ENCODE measurements at places on chromosomes 6 and 20.
A peak's percentile ranks its signal among the peaks of the same experiment; 100 is the strongest.

DNA sequence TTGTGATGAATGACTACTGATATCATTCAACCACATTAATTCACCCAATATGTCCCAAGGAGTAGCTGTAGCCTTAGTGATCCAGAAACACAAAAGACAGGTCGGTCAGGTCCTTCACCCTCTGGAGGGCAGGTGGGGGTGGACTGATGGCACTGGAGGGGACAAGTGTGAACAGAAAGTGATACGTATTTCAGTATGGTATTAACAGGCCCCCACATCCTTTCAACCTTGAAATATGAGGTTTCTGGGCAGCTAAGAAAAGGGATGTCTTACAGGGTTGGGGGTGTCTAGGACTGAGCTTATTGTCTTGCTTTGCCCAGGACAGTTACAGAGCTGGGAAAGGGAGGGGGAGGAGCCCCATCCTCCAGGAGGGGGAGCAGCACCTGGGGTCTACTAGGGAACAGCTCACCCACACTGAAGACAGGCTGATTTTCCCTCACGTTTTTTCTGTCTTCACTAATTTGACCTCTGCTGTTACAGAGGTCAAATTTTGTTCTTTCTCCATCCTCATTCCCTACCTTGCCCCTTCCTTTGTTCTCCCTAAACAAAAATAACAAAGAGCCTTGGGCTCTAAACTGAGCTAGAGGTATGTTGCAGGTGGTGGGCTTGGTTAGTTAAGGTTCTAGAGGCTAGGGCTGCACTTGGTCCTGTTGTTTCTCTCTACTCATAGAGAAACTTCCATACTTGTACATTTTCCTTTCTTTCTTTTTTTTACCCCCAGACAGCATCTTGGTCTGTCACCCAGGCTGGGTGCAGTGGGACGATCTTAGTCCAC lies 38.0 kb upstream of the EEF1A1 start:
- no peak for DNase-seq

DNA sequence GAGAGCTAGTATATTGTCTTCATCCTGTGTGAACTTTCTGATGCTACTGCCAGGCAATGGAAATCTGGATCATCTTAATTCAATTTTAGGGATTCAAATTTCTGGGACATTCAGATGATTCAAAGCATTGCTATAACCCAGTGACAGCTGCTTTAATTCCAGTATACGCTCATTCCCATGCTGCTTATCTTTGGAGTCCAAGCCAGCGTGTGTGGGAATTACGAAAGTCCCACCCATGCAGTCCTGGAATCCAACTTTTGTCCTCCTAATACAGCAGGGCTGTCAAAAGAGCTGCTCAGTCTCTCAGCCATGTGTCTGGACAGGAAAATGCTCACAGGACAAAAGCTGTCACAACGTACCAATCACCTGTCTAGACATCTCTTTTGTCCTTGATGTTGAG lies 219.8 kb downstream of the LAMA2 start:
- DNase-seq = no peak

DNA sequence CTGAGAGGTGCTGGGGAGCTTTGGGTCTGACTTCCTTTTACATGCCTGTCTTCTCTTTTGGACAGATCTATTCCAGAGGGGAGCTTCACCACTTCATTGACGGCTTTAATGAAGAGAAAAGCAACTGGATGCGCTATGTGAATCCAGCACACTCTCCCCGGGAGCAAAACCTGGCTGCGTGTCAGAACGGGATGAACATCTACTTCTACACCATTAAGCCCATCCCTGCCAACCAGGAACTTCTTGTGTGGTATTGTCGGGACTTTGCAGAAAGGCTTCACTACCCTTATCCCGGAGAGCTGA lies 13.1 kb downstream of the PRDM1 start:
- DNase-seq = no peak

DNA sequence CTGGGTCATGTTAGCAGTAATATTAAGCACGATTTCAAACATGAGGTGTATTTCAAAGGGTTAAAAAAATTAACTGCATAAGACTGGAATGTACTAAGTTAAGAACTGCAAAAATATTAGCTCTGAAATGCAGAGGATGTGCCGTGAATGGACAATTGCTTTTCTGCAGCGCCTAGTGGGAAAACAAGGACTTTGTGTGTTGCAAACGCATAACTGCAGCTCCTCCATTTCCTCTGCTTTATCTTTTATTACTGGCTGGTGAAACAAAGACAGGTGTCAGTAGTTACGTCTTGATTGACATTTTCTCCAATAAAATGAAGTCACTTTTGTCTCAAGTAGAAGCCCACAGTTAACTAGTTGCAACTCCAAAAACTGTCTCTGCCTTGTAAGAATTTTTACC lies 1.7 kb downstream of the PDE7B start:
- DNase-seq = no peak

- DNase-seq = peak; percentile 56
Measured at GRCh38 chr6:3457710-3458602, 1.1 kb upstream of the SLC22A23 start.

DNA sequence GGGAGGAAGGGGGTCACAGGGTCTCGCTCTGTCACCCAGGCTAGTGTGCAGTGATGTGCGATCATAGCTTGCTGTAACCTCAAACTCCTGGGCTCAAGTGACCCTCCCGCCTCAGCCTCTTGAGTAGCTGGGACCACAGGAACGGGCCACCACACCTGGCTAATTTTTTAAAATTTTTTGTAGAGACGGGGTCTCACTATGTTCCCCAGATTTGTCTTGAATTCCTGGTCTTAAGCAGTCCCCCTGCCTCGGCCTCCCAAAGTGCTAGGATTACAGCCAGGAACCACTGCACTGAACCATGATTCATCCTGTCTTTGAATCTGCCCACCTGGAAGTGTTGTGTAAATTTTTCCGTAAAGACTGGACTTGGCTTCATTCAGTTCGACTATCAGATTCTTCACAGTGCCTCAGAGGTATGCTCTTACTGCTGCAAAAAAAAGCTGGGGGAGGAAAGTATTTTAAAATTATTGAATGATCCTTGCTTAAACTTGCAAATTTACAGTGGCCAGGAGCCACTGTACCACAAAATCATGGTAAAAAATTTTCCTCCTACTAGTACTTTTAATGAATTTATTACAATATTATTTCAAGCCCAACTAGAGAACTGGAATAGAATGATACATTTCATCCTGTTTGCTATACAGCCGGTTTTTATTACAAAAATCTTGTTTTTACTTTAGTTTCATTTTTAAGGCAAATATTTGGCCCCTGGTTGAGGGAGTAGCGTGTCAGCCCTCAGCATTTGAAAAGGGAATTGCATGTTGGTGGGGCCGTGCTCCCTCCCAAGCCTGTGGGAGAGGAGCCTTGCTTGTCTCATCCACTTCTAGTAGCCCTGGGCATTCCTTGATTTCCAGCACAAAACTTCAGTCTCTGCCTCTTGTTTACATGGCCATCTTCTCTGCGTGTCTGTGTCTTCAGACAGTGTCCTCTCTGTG lies 202.5 kb upstream of the SGK1 start:
- DNase-seq = no peak

DNA sequence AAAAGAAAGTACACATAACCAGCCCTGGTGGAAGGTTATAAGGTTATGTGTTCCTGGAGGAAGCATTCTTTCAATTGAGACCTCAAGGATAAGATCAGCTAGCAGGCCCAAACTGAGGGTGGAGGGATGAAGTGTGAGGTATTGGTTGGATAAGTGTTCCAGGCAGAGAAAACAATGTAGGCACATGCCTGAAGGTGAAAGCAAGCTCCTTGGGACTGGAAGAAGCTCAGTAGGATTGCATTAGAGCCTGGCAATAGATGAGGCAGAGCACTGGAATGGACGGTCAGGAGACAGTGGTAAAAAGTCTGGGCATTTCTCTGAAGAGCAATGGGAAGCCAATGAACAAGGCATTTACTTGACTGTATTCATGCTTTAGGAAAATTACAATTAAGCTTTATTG lies 89.9 kb upstream of the SHLD1 start:
- no peak for DNase-seq

GRCh38 chr20:9417665-9418064 lies 96.7 kb upstream of the LAMP5 start:
- DNase-seq = no peak

DNA sequence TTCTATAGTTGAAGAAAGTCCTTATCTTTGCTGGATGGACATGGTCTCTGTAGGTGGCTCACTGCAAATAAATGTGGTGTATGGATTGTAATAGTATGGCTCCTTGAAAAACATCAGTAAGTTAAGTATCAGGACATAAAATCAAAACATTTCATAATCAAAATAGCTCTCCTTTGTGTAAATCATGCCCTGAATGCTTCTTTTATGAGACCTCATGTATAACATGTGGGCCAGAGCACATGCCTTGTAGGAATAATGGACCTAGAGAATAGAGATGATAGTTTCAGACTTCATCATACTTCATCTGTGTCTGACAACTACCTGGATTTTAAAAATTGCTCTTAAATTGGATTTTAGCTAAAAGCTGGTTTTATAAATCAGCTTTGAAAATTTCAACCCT lies 159.9 kb downstream of the ASCC3 start:
- DNase-seq = no peak

DNA sequence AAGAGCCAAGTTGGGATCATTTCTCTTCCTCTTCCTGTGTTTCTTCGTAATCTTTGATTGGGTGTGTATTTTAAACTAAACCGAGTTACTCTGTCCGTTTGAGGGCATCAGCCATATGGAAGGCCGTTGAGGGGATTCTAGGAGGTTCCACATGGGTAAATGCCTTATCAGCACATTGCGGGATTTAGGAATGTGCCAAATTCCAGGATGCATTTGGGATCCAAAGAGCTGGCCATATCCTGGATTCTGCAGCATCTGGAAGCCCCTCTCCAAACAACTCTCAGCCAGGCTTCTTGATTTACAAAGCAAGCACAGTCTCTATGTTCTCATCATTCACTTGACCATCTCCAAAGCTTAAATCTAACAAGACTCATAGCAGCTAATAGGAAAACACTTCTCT lies 67.6 kb upstream of the RIN2 start:
- no peak for DNase-seq

- no peak for DNase-seq
Measured at GRCh38 chr6:22696481-22696880, 127.1 kb downstream of the HDGFL1 start.

Measured in nucleus accumbens (tissue), 56 donors.